ENCODE measurements at places on chromosomes 16 and 17. TPM values are rescaled to one million over a fixed set of nuclear protein-coding genes. Genes with fewer than 3 reads are reported as not detected.

DNA sequence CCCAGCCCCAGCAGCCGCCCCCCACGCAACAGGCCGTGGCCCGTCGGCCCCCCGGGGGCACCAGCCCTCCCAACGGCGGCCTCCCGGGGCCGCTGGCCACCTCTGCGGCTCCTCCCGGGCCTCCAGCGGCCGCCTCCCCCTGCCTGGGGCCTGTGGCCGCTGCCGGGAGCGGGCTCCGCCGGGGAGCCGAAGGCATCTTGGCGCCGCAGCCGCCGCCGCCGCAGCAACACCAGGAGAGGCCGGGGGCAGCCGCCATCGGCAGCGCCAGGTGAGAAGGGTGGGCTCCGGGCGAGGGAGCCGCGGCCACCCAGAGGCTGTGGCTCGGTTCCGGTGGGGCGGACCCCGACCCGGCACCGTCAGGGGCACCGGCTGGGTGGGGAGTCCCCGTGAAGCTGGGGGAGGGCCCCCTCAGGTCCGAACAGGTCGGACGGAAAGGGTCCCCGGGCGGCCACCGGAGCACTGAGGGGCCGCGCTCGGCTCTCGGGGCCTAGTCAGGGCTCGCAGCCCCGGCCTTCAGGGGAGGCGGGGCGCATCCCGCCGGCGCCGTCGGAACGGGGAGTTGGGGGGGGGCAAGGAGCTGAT, 583 bp downstream of the ATXN2L start:
- DNase-seq = no peak

- DNase-seq = no peak
Measured at GRCh38 chr17:81543339-81543675, 8.8 kb downstream of the FAAP100 start.

DNA sequence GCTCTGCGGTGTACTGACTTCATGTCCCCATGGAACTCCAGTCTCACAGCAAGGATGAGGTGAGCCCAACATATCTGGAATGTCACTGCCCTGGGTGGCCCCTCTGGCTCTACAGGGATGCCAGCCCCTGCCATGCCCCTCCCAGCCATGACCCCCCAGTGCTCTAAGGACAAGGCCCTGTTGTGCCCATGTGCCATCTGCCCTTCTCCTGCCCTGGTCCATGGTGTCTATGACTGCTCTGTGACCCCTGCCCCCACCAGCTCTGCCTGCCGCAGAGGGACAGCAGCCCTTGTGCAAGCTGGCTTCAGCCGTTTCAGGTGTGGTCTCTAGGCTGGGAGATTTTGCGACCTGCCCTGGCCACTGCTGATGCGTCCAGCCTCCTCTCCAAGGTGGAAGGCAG, 40.3 kb downstream of the TK2 start:
- DNase-seq = no peak

- no peak for DNase-seq
Measured at GRCh38 chr17:17929655-17930380, 42.4 kb downstream of the TOM1L2 start.

DNA sequence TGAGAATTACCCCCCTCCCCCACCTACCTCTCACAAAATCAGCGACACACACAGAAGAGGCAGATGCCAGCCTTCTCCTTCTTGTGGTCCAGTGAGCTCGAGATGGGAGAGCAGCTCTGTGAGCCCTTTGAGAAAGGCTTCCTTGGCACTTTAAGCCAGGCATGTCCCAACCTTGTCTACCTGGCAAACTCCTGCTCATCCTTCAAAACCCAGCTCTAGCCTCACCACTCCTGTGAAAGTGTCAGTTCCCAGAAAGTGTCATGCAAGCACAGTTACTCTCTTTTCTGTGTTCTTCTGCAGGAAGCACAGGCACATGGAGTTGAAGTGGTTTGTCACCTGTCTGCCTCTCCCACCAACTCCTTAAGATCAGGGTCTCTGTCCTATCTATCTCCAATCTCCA, 1.6 kb downstream of the TMEM98 start:
- DNase-seq = no peak

The CLEC10A gene
- 0.92 TPM for polyA plus RNA-seq

The NXN gene
- polyA plus RNA-seq = 33.1 TPM

The C16orf78 gene
- not detected for polyA plus RNA-seq

All from renal cortex interstitium (tissue), 15 donors.